Thoracic aorta (tissue), 2 donors: ENCODE measurements at places on chromosomes 13 and 19. TPM values are rescaled to one million over a fixed set of nuclear protein-coding genes. Genes with fewer than 3 reads are reported as not detected.

DNA sequence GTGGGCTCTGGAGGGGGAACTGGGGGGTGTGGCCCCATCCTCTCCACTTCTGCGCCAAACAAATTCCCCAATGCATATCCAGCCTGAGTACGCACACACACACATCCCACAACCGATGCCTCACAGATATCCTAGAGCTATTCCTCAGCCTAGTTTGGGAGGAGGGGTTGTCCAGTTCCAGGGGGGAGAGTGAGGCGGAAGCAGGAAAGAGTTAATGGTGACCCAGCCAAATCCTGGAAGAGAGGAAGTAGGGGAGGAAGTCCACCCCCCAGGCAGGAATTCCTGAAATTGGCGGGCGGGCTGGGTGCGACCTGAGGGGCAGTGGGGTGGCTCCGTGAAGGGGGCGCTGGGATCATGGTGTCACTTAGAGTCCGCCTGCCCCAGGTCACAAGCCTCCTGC lies 897 bp downstream of the GPR4 start:
- no peak for DNase-seq

GRCh38 chr13:79998381-79998880 lies 342.5 kb downstream of the SPRY2 start:
- no peak for DNase-seq

- DNase-seq = no peak
These were observed 11.0 kb downstream of the NHLRC3 start for GRCh38 chr13:39049274-39049673.

Gene C3
- total RNA-seq = 277 TPM

DNA sequence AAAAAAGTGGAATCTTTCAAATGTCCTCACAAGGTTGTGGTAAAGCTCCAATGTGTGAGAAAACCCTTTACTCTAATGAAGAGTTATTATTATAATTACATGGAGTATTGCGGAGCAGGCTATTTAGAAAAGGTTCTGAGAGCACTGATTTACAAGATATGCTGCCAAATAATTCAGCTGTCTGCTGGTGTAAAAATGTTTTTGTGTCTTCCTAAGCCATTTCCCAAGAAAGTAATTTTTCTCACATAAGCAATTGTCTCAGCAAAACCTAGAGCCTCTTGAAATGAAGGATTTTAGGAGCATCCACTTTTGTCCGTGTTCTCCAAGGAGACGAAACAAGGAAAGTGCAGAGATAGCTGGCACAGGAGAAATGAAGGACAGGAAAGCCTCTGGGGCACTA lies 229.6 kb upstream of the STARD13 start:
- DNase-seq = no peak

DNA sequence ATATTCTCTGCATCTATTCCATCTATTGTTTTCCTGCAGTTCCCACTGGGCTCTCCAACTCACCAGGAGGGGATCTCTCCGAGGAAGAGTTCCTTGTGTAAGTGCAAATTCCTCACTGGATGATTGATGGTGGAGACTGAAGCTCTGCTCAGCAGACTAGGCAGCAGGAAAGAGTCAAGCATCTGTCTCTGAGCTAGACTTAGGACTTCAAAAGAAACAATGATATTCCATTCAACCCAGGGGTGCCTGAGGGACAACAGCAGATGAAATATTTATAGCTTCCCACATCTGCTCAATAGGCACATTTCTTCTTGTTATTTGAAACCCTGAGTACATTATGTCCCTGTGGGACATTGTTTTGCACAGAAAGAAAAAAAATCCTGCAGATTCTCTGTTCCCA lies at the start of the genes OR7A5 and OR7C1:
Gene OR7A5 (minus strand): TSS at position 175 of the 400 bp plus-strand sequence. CDS start 6,944 bp downstream, outside the sequence.
Gene OR7C1 (minus strand): TSS at position 175 of the 400 bp plus-strand sequence. CDS start 35,049 bp downstream, outside the sequence.
- no peak for DNase-seq

DNA sequence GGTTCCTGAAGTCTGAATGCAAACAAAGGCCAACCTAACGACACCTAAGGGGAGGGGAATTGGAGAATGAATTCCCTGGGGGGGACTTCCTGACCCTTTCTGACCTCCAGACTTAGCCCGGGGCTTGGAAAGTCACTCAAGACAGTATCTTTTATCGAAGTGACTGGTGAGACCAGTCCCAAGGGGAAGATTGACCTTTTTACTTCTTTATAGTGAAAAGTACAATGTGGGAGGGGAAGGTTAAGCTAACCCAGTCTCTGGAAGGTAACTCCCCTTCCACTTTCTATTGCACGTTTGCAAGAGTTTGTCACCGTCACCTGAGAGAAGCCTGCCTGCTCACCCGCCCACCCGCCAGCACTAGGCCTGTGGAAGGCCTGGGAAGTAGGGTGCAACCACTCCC lies 111.9 kb downstream of the EFNB2 start:
- no peak for DNase-seq

DNA sequence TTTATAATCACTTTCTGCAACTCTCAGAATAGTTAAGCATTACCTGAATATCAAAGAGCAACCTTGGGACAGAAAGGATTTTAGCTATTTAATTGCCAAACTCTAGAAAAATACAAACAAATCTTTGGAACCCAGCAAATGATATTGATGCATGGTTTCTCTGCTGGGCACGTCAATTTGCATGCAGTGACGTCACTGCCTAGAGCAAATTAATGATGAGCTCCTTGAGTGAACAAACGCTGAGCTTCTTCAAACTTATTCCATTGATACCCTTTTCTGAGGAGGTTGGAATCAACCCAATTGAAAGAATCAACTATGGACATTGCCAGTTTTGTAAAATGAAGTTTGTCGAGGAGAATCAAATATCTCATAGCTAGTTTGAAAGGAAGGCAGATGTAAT lies 259.9 kb upstream of the SOX21 start:
- DNase-seq = no peak

- DNase-seq = no peak
These were observed 29.7 kb downstream of the NKPD1 start for GRCh38 chr19:45130888-45131615.

GRCh38 chr13:35499676-35500075 lies 23.2 kb upstream of the MAB21L1 start:
- DNase-seq = no peak

DNA sequence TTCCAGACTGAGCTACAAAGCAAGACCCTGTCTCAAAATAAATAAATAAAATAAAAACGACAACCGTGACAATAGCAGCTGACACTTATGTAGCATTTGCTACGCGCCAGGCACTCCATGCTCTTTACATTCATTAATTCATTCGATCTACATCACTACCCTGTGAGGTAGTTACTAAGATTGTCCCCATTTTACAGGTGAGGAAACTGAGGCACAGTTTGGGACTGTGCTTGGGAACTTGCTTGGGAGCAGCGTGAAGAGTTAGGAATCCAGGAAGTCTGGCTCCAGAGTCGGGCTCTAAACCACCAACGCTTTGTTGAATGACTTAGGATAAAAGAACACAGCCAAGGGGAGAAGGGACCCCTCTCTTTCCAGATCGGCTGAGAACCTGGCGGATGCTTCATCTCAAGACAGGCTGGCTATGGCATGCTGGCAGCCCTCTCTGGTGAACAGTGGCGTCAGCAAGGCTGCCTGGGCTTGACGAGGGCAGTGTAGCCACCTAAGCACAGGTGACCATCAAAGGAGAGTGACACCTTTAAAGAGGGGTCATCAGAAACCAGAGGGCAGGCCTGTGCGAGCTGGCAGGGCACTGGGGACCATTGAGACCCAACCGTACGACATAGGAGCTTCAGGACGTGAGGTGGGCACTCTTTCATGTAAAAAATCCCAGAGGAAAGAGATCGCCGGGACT lies 591 bp downstream of the DOHH start:
- no peak for DNase-seq

Gene ZNF554
- 2.8 TPM for total RNA-seq

- DNase-seq = no peak
These were observed 48.5 kb downstream of the GAS6 start for GRCh38 chr13:113815151-113816058.

DNA sequence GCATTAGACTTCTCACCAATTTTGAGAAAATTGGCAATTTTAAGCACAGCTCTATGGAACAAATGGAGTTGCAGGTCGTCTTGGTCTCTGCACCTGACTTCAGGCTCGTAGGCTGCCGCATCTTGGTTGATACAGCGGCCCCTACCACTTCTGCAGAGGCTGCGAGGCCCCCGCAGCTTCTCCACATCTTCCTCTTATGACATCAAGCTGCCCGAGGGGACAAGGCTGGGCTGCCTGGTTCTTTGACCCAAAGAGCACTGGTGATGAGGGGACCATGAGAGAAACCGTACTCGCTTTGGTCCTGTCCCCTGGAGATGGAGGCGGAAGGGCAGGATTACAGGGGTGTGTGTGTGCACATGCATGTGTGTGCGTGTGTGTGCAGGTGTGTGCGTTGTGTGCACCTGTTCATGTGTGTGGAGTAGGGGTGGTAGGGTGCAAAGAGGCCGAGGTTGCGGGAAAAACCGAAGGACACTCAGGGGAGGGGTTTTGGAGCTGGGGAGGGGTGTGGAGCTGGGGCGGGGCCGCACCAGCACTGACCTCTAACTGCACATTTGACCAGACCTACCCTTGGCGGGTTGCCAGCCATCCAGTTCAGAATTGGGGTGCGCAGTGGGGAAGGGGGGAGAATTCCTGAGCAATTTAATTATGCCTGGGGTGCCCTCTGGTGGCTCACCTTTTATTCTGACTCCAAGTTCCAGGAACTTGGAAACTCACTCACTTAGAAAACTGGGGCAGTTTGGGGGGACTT lies 65.1 kb upstream of the ARHGEF7 start:
- no peak for DNase-seq

Gene ATP4B
- total RNA-seq = not detected

- DNase-seq = no peak
These were observed 171.8 kb downstream of the STK24 start for GRCh38 chr13:98405107-98405571.
